ENCODE measurements at places on chromosomes 11 and 22.

DNA sequence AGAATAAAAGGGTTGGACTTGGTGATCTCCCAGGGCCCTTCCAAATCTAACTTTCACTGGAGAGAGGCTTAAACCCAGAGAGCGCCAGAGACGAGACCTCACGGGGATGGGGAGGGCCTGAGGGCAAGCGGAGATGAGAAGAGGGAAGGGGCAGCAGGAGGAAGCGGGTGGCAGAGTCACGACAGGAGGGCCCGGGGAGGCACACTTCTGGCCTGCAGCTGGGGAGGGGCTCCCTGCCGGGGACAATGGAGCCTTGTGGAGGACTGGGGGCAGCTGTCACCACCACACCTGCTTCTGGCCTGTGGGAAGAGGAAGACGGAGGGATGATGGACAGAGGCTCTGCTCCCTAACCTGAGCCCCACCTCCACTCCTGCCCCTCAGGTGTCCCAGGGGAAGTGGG lies 40.2 kb downstream of the PDE2A start:
- DNase-seq, result no peak

- no peak for DNase-seq
Observed at GRCh38 chr11:112417339-112417738, 156.7 kb upstream of the PLET1 start.

- no peak for DNase-seq
Observed at GRCh38 chr11:34658071-34659015, 37.5 kb downstream of the EHF start.

- DNase-seq, result no peak
Observed at GRCh38 chr22:50674130-50674500, 1.5 kb downstream of the SHANK3 start.

DNA sequence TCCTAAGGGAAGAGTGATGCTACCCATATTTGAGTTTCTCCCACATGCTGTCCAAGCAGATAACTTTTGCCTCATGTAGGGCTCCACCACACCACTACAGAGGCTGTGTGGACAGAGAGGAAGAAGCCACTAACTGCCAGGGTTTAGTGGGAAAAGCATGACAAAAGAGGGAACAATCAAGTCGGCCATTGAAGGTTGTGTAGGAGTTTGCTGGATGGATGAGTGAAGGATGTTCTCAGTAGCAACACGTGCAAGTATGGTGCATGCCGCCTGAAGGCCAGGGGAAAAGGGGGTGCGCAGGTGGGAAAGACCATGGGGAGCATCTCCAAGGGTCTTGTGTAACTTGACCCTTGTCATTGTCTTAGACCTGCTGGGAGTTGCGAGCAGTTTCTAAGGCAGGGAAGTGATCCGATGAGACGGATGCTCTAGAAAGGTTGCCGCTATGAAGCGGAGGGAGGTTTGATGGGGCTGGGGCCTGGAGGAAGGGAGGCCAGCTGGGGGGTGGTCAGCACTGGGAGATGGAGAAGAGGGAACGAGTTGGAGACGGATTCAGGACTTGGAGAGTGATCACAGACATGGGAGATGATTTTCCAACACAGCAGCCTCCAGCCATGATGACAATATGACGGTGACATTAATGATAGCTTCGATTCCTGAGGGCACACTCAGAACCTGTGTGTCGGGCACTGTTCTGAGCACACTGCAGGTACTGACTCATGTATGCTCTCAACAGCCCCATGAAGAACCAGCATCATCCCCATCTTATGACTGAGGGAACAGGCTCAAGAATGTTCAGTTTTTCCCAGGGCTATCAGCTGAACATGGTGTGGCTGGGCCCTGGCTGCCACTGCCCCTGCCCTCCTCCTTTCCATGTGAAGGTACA lies 53.7 kb downstream of the CD6 start:
- no peak for DNase-seq

DNA sequence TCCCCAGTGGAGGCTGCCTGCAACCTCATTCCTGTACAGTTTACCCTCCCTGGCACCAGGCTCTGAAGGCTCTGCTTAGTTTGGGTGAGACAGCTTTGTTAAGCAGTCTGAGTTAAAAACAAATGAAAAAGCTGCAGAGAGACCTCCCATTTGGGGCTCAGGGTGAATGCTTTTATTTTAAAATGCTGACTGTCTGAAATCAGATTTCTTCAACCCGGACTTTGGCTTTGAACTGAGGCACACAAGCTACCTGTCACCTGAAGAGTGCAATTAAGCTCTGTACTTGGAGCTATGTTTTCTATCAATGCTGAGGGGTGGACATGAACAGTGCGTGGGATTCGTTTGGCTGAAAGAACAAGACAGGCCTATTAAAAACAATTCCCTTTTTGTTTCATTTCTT lies 217.5 kb upstream of the SORL1-AS1 start:
- DNase-seq, result no peak

DNA sequence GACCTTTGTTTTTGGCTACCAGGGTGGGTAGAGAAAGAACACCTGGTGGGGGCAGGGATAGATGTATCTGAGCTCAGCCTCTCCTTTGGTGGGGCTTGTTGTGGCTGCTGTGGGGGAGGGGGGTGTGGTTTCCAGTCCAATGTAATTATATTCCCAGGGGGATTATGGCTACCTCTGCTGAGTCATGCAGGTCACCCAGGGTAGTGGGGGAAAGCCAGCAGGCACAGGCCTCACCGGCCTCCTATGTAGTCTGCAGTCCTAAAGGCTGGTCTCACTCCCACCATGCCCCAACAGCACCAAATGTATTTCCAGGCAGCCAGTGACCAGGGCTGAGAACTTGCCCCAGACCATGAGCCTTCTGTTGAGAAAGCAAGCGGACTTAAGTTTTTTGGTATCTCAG lies 119.6 kb downstream of the DYNC2H1 start:
- no peak for DNase-seq

GRCh38 chr11:81070948-81071347 lies 1630.1 kb upstream of the TENM4 start:
- DNase-seq, result no peak

GRCh38 chr22:27299181-27300085 lies 502.1 kb downstream of the MN1 start:
- DNase-seq, result no peak

- DNase-seq, result no peak
Observed at GRCh38 chr22:43833286-43834240, 21.5 kb upstream of the EFCAB6 start.

DNA sequence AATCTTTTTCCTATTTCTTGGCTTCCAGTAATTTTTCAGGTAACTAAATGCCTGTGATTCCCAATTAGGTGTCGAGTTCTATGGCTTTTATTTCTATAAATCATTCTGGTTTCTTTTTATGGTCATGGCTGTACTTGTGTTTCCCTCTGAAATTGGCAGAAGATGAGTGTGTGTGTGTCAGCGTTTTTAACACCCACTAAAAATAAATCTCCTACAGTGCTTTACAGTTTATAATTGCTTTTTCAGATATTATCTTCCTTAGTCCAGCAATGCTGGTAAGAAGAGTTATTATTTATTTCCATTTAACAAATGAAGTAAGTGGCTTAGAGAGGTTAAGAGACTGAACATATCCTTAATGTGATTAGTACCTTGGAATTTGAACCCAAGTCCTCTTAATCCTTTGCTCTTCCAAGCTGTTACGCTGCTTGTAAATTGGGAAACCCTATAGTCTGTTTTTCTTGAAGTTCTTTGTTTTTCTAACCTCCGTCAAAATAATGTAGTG lies 125.2 kb downstream of the TEAD1 start:
- no peak for DNase-seq

- no peak for DNase-seq
Observed at GRCh38 chr11:10655227-10655626, 38.3 kb downstream of the IRAG1 start.

DNA sequence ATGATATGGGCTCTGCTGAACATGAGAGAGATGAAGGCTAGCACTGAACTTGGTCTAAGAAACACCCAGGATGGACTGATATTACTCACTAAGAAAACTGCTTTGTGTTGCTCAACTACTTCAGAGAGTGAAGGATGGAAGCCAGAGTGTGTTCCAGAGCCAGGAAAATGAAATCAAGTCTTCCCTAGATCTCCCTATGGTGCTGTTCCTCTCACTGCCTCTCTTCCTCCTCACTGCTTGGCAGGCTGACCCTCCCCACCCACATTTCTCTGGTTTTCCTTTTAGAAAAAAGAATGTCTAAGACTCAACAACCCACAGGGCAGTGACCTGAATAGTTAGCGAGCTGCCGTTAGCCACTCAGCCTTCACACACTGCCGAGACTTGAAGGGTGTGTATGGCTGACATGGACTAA lies 65.6 kb downstream of the CCDC81 start:
- no peak for DNase-seq

GRCh38 chr22:30887861-30888260 lies 80.7 kb downstream of the MORC2 start:
- no peak for DNase-seq

DNA sequence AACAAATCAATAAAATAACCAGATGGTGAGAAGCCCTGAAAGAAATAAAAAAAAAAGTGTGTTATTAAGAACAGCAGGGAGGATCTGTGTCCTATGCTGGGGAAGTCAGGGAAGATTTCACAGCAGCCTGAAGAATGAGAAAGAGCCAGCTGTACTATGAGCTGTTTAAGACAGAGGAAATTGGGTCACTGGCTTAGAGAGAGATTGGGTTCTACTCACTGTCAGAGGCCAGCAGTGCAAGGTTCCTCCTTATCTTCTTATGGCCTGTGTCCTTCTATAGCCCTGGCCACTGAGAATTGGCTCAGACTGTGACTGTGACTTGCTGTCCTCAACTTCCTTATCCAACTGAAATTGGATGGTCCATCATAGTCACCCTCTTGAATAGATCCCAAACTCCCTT lies 54.8 kb upstream of the FDX1 start:
- DNase-seq, result no peak

- no peak for DNase-seq
Observed at GRCh38 chr11:78067704-78068103, 4.0 kb downstream of the THRSP start.

DNA sequence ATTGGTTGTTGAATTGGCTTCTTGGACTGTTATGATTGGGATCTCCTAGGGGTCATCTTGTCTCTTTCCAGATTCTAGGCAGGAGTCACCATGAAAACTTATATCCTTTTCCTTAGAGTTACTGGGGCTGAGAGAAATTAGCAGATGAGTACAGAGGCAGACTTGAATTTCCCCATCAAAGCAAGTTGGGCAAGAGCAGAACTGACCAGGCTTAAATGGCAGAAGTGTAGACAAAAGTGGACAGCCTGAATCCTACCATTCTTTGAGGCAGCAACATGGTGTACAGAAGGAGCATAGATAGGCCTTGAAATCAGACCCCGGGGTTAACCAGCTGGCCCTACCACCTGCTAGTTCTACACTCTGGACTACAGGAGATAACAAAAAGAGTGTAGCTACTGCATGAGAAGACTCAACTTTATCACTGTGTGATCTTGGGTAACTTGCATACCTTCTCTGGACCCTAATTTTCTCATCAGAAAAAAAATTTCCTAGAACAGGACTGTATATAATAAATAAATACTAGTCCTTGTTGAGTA lies 427.4 kb upstream of the CADM1 start:
- no peak for DNase-seq

DNA sequence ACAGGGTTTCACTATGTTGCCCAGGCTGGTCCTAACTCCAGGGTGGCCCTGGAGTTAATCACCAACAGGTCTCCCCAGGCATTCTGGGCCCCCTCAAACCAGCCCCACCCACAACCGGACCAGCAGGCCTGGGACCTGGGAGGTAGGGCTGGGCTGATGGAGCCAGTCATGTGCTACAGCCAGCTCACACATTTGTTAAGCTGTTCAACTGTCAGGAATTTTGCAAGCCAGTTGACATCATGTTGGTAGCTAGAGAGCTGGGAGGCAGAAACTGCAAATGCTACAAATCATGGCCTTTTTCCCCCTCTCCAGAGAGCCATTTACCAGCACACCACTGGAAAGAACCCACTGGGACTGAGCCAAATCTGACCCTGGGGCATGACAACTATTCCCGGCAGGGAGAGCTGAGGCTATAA lies 6.8 kb downstream of the ARHGAP1 start:
- DNase-seq, result no peak

DNA sequence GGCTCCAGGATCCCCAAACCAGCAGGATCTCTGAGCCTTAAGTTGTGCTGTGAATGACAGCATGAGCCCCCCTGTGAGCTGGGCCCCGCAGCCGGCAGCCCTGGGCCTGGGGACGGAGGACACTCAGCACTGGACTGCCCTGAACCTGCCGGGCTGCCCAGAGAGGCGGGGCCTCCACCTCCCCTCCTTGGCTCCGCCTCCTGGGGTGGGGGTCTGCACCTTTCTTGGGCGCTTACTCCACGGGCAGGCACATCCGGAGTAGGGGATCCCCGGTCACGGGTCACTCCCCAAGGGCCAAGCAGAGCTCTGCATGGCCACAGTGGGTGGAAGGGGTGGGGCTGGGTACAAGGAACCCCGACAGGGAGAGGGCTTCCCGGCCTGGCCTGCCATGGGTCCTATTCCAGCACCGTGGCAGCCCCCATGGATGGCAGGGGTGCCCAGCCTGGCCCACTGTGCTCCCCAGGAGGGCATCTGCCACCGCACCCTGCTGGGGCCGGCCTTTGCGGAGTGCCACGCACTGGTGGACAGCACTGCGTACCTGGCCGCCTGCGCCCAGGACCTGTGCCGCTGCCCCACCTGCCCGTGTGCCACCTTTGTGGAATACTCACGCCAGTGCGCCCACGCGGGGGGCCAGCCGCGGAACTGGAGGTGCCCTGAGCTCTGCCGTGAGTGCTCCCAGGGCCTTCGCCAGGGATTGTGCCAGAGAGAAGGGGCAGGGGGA lies 5.4 kb downstream of the MUC5B start:
- no peak for DNase-seq

DNA sequence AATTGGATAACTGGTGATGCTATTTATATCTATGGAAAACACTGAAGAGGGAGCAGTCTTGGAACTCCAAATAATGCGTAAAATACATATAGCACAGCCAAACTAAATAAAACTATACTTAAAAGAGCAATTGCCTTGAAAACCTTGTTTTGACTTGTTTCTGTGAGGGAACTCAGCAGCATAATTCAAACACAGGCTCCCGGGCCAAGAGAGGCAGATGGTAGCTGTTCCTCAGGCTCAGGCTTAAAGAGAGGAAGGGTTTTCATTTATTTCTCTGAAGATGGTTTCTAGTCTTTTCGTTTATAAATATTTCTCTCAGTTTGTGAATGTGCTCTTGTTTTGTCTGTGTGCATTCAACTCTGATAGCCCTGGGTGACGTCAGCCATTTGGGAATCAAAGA lies 82.4 kb downstream of the FANCF start:
- no peak for DNase-seq

DNA sequence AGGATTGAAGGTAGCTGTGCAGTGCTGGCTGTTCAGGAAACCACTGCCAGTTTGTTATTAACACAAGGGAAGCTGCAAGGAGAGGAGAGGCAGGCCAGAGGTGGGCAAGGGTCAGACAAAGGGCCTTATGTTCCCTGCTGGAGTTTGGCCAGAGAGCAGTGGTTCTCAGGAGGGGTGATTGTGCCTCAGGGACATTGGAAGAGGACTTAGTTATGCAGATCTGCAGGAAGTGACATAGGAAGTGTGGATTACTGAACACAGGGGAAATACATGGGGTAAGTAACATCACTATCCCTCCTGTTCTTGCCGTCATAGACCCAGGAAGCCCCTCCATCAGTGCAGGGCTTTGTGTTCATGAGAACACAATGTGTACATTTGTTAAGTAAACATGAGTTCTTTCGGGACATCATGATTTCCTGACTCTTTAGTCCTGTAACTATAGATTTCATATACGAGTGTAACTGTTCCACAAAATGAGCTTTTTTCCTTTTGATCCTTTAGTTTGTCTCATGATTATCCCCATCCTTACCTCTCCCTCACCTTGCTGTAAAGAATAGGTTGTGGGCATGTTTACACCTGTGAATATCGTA lies 5.9 kb downstream of the SRRD start:
- no peak for DNase-seq
